ENCODE measurements at places on chromosomes 16 and 17.

DNA sequence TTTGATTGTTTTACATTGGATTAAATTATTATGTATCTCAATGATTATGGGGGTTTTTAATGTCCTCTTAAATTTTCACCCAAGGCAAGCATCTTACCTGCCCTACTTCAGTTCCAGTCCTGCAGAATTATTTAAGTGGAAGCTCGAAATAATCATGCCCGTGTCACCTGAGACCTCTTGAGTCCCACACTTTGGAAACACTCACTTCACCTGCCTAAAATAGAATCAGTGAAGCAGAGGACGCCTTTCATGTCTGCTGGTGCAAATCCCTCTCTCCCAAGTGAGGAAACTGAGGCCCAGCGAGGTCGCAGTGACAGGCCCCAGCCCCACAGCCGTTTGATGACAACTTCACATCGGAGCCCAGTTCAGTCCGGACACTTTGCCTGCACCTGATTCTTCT, 284.6 kb downstream of the C16orf95 start:
- no peak for DNase-seq

DNA sequence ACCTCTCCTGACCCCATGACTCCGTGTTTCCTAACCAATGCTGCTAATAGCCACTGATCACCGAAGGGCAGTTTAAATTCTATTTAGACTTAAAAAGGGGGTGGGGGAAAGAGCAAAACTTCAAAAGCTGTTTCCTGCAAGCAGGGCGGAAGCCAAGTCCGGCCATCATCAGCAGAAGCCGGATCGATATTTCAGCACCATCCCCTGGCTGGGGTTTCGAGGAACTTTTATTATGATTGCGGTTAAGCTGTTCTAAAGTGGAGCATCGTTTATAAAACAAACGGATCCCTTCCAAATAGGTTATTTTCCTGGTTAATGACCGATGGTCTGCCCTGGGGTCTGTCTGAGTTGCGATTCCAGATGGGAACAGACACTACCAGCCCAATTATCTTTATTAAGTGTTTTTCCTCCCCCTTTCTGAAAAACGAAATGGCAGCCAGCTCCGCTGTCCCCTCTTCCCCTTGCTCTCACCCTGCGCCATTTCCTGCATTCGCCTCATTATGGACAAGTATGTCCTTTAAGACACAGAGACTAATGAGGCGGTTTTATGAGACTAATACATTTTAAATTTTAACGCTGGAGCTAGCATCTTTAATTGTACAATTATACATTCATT, 76.1 kb upstream of the IRX3 start:
- no peak for DNase-seq

GRCh38 chr16:35797811-35798210, 2338.4 kb downstream of the TP53TG3F start:
- no peak for DNase-seq

- DNase-seq = no peak
Measured at GRCh38 chr17:68763562-68763961, 162.4 kb upstream of the FAM20A start.

- DNase-seq = no peak
Measured at GRCh38 chr16:14071576-14072271, 605 bp downstream of the MRTFB start.

DNA sequence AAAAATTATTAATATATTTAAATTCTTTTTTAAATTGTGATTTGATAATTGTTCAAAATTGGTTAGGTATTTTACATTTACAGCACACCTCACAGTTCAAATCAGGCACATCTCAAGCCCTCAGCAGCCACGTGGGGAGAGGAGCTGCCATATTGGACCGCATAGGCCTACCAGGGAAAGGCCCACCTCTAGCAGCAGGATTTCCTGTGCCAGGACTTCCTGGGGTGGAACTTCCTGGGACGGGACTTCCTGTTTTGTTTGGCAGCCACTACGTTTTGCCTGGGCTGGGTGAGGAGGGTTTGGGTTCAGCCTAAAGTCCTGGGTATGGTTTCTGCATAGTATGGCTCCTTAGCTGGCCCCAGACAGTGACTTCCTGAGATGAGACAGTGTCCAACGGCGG, 298.5 kb upstream of the FOXF1 start:
- no peak for DNase-seq

GRCh38 chr17:66767154-66767933, 67.6 kb upstream of the CACNG5 start:
- no peak for DNase-seq

- no peak for DNase-seq
Measured at GRCh38 chr16:84498223-84498610, 6.2 kb downstream of the MEAK7 start.

- no peak for DNase-seq
Measured at GRCh38 chr17:82334204-82334621, 647 bp upstream of the SECTM1 start.

DNA sequence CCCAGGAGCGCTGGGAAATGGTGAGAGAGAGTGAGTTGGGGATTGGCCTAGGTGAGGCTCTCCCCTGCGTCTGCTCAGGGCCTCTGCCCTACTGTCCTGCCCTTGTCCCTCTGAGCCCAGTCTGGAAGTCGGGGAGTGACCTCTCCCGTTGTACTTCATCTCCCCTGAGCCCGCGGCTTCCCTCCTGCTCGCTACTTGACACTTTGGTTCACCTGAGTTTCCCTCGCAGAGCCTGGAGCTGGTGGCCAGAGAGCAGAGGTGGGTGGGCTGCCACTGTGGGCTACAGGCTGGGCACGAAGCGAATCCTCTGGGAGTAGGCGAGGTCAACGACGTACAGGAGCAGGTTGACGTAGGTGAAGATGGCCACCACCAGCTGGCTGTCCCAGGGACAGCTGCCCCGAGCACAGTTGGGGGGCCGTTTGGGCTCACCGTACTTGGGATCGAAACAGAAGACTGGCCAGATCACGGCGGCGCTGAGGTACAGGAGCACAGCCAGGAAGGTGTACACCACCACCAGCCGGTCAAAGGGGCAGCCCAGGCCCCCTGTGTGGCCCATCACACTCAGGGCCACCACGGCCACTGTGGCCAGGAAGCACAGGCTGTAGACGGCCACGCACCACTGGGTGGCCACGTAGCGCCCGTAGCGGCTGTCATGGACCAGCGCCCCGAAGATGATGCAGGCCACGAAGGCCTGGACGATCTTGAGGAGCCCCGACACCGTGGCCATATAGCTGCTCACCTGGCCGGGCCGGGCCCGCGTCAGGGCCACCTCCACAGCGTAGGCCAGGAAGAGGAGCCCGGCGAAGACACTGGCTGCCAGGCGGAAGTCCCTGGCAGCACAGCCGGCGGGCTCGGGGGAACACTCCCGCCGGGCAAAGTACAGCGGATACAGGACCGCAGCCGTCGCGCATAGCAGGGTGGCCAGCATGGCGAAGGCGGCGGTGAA, 3.7 kb upstream of the PYCR1 start:
- DNase-seq = no peak

DNA sequence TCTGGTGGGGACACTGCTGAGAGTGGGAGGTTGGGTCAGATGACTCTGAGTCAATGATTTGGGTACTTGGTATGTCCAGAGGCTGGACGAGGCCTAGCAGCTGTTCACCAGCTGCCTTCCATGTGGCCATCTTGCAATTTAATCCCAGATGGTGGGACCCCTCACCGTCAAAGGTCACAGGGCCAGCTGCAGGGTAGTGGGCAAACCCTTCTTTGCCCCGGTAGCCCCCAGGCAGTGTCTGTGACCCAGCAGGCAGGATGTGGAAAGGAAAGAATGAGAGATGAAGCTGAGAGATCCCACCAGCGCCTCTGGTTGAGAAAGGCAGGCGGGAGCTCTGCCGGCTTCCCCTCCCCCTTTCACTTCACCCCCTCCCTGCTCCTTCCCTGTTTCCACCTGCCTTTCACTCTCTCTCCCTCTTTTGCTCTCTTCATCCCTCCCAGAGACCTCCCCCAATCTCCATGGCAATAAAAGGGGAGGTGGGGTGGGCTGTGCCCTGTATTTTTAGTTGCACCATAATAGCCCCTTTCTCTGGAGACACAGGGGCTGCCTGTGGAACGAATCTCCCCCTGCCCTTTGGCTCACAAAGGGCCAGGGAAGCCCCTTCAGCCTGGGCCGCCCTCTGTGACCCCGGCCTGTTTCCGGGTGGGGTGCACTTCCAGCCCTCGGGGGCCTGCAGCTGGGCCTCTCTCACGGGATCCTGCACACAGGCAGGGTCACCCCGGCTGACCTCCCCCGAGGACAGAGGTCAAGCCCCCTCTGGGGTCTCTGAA, 20.2 kb downstream of the CDK5RAP3 start:
- DNase-seq = no peak

DNA sequence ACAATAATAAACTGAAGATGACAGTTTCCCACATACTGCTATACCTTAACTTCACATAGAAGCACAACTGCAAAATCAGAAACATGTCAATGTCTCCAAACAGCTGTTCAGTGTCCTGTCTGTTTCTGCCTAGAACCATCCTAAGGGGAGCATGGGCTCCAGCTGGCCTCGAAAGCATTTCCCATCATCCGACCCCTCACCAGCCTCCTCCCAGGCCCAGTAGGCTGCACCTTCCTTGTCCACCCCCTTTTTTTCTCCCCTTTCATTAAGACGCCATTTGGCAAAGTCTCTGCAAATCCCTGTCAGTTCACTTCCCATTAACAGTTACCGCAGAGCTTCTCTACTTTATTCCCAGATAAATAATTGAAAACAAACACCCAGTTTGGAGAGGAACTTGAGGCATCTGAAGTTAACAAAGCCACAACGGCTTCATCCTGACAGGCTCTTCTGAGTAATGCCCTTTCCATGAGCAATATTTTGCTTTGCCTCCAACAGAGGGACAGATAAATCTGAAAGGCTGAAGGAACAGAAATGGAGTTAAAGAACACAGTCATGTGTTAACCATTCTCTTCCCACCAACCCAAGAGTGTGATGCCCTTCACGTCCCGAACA, 65.3 kb downstream of the SLC39A11 start:
- no peak for DNase-seq

GRCh38 chr16:12903407-12904328, 2.3 kb downstream of the SHISA9 start:
- no peak for DNase-seq

DNA sequence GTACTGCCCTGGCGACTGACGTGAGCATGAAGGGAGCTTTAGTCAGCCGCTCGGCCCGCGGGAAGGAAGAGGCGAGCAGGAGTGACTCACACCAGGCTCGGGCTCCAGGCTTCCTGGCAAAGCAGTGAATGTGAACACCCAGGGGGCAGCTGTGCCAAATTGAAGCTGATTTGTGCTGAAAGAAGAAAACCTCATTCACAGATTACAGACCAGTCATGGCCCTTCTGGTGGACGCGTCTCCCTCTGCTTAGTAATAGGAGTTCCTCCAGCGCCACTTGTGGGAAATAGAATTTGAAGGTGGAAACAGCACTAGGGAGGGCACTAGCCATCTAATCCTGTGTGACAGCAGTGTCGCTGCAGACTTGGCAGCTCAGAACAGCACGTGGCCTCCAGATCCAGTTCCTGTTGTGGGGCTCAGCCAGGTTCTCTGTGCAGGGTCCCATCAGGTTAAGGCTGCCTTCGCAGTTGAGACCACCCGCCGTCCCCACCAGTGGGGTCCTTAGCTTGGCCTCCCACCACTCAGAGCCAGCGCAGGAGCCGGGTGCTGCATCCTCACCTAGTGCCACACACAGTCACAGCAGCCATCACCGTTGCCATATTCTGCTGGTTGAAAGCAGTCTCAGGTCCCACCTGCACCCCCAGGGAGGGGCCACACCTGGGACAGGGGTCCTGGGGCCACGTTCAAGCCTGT, 164.5 kb upstream of the CHMP6 start:
- no peak for DNase-seq

GRCh38 chr17:59790910-59791309, 83.5 kb downstream of the VMP1 start:
- no peak for DNase-seq

DNA sequence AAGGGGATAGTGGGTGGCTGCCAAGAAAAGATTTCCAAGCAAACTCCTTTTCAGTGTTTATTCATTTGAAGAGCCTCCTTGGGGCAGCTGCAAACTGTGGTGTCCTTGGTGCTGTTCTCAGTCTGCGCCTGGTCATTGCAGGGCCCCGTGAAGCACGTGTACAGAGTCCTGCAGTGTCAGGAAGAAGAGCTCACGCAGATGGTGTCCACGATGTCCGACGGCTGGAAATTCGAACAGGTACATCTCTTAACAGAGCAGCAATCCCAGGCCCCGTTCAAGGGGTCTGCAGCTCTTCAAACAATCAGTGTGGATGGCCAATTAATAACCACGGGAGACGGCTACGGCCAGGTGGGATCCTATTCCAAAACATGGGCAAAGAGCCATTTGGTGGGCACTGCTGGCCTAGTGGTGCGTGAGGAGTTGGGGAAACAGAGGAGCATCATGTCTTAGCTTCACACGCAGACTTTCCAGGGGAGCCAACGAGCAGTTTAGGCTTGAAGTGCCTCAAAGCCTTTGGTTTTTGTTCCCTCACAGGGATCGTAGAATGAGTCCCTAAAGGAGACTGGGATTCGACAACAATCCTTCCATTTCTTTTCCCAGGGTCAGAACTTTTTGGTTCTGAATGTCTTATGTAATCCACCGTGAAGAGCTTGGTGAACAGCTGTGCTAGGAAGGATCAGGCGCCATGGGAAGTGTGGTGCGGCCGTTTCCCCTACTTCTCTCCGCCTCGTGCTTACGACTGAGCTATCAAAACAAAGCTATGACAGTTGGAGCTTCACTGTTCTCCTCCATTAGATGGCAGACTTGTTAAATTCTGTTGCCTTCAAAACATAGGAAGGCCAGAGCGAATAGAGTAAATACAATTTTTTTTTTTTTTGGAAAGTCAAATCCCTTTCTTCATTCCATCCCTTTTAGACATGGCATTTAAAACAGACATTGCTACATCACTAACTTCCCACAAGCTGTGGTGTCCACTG, 12.6 kb downstream of the KCTD2 start:
- DNase-seq = no peak

GRCh38 chr17:66715076-66715675, 119.7 kb upstream of the CACNG5 start:
- no peak for DNase-seq

- DNase-seq = no peak
Measured at GRCh38 chr17:12765548-12765947, 23.8 kb upstream of the ARHGAP44 start.

DNA sequence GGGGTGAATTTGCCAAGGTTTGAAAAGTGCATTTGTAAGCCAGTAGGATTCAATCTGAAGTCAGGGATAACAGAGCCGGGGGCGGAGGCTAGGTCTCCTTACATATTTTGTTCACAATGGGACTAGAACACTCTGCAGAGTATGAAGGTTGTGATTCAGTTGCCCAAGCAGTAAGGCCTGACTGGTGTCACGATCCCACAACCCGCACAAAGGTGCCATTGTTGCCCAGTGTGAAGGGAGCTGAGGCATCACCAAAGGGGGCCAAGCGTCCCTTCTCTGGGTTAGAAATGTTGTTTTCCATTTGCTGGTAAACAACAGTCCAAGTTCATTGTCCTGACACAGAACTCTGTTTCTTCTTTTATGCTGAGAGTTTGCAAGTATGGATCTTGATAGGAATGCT, 471.8 kb downstream of the MAF start:
- DNase-seq = no peak

All from KG1 (cell line).